ENCODE measurements at places on chromosomes 4 and X.

DNA sequence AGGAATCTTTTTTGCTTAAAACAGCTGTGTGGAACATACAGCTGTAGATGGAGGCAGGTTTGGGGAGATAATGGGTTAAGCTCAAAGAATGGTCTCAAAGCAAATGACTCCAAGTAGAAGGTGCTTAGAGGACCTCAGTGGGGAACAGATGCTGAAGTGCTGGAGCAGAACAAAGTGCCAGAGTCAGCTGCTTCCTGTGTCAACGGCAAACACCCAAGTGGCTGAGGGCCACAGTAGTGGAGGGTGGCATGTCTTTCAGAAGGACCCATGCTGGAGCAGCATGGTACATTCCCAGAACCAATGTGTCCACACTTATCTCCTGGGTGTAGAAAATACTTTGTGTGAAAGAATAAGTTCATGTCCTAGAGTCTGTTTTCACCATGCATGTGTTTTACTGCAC lies 197.5 kb downstream of the CCNG2 start:
- no peak for DNase-seq

- no peak for DNase-seq
These were observed 44.3 kb downstream of the RASGEF1B start for GRCh38 chr4:81427344-81427821.

GRCh38 chrX:68428431-68428830 lies 4.9 kb downstream of the OPHN1 start:
- no peak for DNase-seq

DNA sequence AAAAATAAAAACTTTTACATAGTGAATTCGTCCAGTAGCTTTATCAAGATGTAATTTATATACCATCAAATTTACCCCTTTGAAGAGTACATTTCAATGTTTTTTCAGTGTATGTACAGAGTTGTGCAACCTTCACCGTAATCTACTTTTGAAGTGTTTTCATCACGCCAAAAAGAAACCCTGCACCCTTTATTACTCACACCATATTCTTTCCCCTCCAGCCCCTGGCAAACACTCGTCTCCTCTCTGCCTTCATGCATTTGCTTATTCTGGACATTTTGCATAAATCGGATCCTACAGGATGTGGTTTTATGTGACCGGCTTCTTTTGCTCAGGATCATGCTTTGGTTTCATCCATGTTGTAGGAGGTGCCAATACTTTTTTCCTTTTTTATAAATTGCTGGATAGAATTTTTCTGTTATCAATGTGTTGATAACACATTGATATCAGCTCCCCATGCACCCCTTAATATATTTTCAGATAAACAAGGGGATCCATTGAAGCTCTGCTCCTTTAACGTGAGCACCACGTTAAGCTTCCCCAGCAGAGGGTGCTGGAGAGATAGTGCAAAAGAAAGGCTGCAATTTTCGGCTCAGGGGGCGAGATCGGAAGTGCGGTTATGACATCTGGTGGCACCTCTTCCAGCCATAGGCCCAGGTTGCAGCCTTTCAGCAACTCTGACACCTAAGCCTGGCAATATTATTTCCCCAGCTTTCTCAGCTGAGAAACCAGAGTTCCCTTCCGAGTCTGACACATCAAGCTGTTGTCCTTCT lies 100.1 kb upstream of the VCX3B start:
- no peak for DNase-seq

- DNase-seq, result no peak
These were observed 87.1 kb upstream of the DDX53 start for GRCh38 chrX:22912616-22913015.

DNA sequence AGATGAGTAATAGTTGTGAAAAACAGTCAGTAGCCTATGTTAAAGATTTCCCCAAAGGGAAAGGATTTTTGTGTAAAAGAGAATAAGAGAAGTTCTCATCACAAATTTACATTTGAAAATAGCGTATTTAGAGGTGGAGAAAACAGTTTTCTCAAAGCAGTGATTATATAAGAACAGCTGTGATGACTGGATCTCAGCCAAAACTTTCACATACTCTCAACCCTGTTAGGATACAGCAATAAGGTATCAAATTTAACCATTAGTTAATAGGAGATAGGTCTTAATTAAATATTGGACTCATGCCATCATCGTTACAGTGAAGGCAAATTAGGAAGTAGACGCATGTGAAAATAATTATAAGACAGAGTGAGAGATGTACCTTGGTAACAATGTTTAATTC lies 622.7 kb downstream of the PCDH18 start:
- no peak for DNase-seq

- DNase-seq, result no peak
These were observed 335.4 kb upstream of the FAT1 start for GRCh38 chr4:187059021-187059420.

DNA sequence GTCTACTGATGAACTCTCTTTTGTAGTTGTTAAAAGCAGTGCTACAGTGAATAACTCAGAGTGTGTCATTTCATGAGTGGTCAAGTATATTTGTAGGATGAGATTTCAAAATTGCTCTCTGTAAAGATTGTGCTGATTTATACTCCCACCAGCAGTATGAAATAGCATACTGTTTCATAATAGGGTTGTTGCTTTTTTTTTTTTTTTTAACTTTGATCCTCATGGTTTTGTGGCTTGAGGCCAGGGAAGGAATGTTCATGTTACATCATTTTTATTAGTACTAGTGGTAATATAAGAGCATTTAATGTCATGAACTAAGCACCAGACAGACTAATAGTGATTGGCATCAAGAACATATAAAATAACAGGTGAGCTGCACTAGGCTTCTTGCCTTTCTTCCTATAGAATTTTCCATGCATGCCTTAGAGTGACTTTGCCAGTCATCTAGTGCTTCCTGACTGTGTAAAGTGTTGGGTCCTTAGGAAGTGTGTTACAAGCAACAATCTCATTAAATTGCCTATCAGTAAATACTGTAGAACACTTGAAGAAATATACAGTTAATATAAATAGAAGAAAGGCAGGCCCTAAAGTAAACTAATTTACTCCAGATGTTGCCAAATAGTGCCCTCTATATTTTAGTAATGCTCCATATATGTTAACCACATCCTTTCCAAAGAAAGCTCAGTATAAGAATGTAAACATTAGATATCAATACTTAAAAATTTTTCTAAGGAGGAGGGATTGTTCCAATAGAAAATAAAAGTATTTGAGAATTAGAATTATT lies 38.6 kb upstream of the MSMO1 start:
- no peak for DNase-seq

GRCh38 chrX:102745857-102746584 lies 25.5 kb downstream of the GPRASP3 start:
- DNase-seq, result no peak

DNA sequence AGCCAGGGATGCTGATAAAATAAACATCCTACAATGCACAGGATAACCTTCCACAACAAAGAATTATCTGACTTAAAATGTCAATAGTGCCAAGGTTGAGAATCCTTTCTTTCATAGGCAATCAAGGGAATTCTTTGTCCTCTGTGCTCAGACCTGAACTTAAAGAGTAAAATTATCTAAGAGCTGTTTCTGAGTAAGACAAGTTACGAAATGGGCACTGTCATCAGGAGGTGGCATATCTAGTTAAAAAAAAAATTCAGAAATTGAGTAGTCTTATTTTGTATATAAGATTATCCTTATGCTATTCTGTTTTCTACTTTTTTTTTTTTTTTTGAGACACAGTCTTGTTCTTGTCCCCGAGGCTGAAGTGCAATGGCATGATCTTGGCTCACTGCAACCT lies 3.3 kb upstream of the RAB33B start:
- no peak for DNase-seq

Data from stimulated activated CD4-positive, alpha-beta T cell treated with anti-CD3 and anti-CD28 coated beads, Interleukin-4, amount 100 ng/mL, for 48 hours (primary cell).